ENCODE measurements at places on chromosomes 2 and 18.

- no peak for DNase-seq
These were observed 30.7 kb upstream of the PPM1B start for GRCh38 chr2:44137872-44138551.

GRCh38 chr2:59176737-59177136 lies 935.6 kb upstream of the FANCL start:
- no peak for DNase-seq

- DNase-seq, result no peak
These were observed 47.3 kb upstream of the GALR1 start for GRCh38 chr18:77202329-77202728.

DNA sequence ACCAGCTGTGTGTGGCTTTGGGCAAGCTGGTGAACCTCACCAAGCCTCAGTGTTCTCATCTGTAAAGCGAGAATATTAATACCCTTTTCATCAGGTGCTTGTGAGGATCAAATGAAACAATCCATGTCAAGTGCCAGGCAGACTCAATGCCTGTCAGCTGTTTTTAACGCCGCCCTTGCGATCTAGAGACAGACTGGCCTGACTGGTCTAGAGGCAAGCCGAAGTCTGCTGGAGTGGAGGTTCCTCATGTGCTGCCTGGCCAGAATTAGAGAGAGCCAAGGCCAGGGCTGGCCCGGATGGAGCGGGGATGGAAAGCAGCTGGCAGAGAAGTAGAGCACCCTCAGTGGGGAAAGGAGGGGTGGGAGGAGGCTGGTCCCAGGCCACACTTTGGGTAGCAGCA lies 74.5 kb upstream of the B3GNT7 start:
- no peak for DNase-seq

- DNase-seq, result no peak
These were observed 4.4 kb upstream of the ATP8B1 start for GRCh38 chr18:57807336-57808117.

GRCh38 chr2:9252002-9252357 lies 45.4 kb downstream of the ASAP2 start:
- DNase-seq, result no peak

GRCh38 chr2:12428324-12428723 lies 288.4 kb upstream of the TRIB2 start:
- no peak for DNase-seq

Measured in CD4-positive, alpha-beta T cell treated with Interleukin-2 at 100 ng/mL for 4 hours (primary cell).